ENCODE measurements at places on chromosomes 4 and X.

DNA sequence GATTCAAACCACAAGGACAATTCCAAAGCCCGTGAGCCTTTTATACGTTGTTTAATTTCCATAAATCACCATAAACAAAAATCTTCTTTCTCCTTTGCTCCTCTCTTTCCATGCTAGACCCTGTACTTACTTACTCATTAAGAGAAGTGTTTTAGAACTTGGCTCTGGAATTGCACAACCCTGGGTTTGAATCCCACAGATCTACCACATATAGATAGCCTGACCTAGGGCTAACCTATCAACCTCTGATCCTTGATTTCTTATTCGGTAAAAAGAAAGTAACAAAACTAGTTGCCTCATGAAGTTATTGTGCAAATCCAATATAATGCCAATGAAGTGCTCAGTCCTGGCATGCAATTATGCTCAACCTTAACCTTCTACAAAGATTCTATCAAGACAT is 68.8 kb downstream of the ZAR1 start:
- no peak for DNase-seq

DNA sequence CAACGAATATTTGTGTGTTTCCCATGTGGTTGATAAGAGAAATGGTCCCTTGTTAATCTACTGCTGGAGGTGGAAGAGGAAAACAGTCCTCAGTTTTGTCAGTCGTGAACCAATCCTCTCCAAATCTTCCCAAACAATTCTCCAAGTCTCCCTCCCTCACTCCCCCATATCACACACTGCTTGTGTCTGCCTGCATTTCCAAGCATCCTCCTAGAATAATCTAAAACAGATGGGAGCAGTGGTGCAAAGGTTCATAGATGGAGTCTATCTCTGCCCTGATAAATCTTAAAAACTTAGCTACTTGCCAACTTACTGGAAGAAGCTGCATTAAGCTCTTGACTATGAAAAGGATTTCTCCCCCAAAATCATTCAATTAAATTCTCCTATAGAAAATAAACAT is 43.7 kb upstream of the SH3KBP1 start:
- no peak for DNase-seq

DNA sequence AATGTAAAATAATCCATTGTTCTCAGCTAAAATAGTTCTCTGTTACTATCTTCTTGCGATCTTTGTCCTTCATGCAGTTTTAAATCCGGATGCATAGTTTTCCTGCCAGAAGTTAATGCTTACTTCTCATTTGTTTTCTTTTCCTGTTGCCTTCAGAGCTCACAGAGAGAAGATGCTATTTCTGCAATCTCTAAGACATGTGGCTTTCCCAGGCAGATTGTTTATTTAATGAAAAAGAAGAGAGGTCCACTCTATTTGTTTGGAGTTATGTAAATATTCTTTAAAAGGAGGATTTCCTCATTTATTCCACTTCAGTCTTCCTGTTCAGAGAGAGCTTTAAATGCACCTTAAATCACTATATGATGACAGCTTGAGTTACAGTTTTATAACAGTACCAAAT is 39.3 kb upstream of the HPGD start:
- DNase-seq: no peak

DNA sequence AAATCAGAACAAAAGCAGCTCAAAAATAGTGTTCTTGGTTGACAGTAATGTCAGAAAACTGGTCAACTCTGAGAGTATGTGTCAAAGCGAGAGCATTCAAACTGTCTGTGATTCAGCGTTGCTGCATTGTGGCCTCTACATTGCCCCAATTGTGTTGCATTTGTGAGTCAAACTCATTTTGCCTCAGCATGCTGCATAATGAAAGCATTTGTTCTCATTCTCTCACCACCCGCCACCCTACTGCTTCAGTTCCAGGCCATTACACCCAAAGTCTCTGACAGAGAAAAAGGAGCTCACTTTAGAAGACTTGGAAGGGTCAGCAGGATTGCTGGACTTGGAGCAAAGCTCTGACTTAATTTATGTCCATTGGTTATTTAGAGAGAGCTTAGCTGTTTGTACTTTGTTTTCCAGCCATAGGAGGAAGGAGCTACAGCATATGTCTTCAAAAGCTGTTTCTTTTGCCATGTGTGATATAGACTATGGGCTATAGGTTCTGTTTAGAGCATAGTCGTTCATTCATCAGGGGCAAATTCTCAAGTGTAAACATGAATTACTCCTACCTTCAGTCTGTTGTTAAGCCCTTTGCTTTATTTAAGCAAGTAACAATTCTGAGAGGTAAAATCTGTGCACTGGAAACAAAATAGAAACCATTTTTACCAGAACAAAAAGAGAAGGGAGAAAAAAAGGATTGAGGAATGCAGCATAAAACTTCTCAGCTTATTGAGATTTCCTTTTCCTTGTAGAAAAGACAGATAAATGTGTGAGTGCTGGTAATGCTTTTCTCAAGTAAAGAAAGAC is 153.4 kb upstream of the ANK2 start:
- no peak for DNase-seq

DNA sequence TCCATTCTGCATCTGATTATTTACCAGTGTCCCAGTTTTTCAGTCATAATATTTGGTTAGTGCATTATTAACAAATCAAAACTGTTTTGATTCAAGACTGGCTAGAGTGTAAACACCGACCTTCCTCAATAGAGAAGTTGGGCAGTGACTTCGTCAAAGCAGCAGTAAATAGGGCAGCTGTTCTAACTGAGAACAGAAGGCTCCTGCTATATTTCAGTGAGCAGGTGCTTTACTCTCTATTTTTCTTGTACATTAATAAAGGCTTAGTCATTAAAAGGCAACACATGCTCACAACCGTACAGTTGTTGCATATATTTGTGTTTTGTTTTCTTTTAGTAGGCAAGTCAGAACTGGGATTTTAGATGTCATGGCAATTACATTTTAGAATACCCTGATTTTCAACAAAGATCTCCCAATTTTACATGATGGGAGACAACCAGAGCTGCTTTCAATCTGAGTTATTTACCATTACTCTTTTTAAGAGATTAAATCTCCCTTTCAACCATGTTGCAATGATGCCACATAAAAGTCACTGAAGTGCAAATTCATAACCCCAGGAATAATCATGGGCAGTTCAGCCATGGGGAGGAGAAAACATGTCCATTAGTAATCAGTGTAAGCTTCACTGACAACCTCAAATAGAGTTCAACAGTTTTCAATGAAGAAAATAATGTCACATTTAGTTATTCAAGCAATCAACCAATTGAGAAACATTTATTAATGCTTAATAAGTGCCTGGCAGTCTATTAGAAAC is 233.3 kb downstream of the NDST4 start:
- no peak for DNase-seq

- no peak for DNase-seq
Observed at GRCh38 chr4:2852481-2852921, 8.9 kb downstream of the ADD1 start.

DNA sequence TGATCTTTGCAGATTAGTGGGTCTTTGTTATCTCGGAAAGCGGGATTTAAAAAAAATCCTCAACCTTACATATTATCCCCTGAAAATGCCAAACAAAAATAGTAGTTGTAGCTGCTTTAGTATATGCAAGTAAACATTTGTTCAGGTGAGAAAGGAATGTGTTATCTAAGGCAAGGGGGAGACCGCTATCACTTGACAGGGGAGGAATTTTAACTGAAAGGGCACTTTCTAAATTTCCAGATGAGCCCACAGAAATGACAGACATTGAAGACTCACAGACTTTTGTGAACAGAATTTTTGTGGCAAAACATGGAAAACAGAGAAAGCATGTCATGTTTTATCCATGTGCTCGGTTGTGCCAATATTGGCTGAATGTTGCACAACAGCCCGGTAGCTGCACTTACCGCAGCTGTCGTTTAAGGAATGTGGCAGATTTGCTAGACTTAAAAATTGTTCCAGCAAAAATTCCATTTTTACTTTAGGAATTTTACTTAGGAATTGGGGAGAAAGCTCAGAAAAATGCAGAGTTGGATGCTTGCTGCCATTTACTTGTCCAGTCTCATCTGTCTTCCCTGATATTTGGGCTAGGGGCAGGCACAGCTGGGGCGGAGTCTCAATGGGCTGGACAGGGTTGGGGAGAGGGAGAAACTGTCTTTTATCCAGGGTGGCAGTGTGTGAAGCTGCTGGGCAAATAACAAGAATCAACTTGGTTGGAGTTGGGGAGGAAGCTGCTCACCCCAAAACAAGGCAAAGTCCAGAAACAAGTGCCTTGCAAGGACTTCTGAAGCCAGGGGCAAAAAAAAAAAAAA is 94.6 kb upstream of the RPS6KA3 start:
- DNase-seq: no peak

DNA sequence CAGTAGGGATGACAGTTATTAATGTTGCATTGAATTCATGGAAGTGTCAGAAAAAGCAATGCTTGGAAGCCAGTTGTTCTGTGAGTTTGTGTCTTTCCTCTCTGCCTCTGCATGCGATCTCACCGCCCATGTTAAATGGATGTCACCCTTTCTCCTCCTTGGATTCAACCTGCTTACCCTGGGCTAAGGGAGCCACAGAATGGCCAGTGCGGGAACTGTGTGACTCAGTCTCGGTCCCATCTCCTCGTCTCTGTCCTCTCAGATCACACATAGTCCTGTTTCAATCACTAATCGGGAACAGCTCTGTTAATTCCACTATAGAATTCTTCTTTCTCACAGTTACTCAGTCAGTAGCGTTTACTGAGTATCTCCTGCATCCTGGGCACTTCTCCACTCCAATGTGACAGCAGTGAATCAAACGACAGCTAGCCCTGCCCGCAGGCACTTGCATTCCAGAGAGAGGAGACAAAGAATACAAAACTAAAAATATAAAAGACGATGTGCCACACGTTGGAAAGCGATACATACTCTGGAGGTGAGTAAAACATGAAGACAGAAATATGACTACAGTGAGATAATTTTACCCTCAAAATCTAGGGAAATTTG is 53.6 kb upstream of the TLR3 start:
- DNase-seq: no peak

Measured in activated gamma-delta T cell (primary cell).